ENCODE measurements at places on chromosomes 7 and 10. TPM values are rescaled to one million over a fixed set of nuclear protein-coding genes. Genes with fewer than 3 reads are reported as not detected.
A peak's percentile ranks its signal among the peaks of the same experiment; 100 is the strongest.

- H3K27me3 ChIP-seq: no peaks in the 10 kb centered on the region
- no peaks in the 10 kb centered on the region for H3K36me3 ChIP-seq
- peak overlapping the region; percentile 16 for H3K4me3 ChIP-seq
- H3K4me1 ChIP-seq: peaks cover 46% of the 10 kb centered on the region
Measured at GRCh38 chr7:142440219-142440905, 182.5 kb upstream of the PRSS58 start.

- H3K36me3 ChIP-seq: no peaks in the 10 kb centered on the region
- no peak overlapping the region for H3K4me3 ChIP-seq
- H3K27me3 ChIP-seq: no peaks in the 10 kb centered on the region
- DNase-seq: no peak
Measured at GRCh38 chr10:84510121-84510520, 181.7 kb downstream of the CCSER2 start.

GRCh38 chr10:33570495-33570894 lies 236.0 kb upstream of the NRP1 start:
- no peaks in the 10 kb centered on the region for H3K36me3 ChIP-seq
- no peaks in the 10 kb centered on the region for H3K27me3 ChIP-seq
- no peak for DNase-seq
- no peak overlapping the region for H3K4me3 ChIP-seq
- H3K4me1 ChIP-seq: peaks cover 9% of the 10 kb centered on the region

DNA sequence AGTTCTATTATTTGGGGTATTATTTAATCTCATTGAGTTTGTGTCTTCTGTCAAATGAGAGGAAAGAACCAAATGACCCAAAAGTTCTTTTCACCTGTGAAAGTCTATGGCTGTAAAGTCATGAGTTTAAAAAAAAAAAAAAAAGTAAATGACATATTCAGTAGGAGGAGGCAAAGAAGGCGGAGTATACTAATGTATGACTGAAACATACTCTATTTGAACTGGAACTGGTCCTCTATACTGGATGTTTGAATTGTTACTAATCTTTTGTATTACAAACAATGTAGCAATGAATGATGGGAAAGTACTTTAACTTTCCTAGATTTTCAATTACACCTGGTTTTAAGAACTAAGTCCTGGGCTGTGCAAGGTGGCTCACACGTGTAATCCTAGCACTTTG lies 24.9 kb upstream of the GSAP start:
- H3K36me3 ChIP-seq: no peaks in the 10 kb centered on the region
- DNase-seq: no peak
- no peaks in the 10 kb centered on the region for H3K27me3 ChIP-seq
- H3K4me1 ChIP-seq: peaks cover 12% of the 10 kb centered on the region
- H3K27ac ChIP-seq: no peak overlapping the region

The OPN4 gene
- 0.23 TPM for total RNA-seq

Measured in PC-9 (cell line).